ENCODE measurements at places on chromosomes 2 and 18. TPM values are rescaled to one million over a fixed set of nuclear protein-coding genes. Genes with fewer than 3 reads are reported as not detected.

The TGFA gene
- 2.9 TPM for total RNA-seq

The ICOS gene
- total RNA-seq: 52.9 TPM

The ROCK1 gene
- total RNA-seq: 80.7 TPM

The CNGA3 gene
- total RNA-seq: not detected

The CSRNP3 gene
- not detected for total RNA-seq

The NMS gene
- total RNA-seq: not detected

The DYNAP gene
- not detected for total RNA-seq

The COL3A1 gene
- total RNA-seq: not detected

The PID1 gene
- total RNA-seq: 0.55 TPM

DNA sequence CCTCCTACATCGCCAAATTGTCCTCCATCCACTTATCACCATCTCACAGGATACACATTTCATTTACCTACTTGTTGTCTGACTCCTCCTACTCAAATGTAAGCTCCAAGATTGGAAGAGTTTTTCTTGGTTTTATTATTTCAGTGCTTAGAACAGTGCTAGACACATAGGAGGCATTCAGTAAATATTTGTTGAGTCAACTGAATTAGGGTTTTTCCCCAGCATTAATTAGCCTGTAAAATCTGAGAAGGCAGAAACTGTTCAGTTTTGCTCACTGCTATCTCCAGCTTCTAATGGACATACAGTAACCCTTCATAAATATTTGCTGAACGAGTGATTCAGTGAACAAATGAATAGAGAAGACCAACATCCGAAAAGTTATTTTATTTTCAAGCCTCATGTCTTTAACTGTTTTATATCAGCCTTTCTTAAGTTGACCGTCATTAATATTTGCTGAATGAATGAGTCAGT is 800 bp downstream of the TTC21B start:
- peak overlapping the region; percentile 70 for H3K4me3 ChIP-seq
- peak overlapping the region; percentile 79 for H3K27ac ChIP-seq
- H3K27me3 ChIP-seq: no peaks in the 10 kb centered on the region
- DNase-seq: no peak

DNA sequence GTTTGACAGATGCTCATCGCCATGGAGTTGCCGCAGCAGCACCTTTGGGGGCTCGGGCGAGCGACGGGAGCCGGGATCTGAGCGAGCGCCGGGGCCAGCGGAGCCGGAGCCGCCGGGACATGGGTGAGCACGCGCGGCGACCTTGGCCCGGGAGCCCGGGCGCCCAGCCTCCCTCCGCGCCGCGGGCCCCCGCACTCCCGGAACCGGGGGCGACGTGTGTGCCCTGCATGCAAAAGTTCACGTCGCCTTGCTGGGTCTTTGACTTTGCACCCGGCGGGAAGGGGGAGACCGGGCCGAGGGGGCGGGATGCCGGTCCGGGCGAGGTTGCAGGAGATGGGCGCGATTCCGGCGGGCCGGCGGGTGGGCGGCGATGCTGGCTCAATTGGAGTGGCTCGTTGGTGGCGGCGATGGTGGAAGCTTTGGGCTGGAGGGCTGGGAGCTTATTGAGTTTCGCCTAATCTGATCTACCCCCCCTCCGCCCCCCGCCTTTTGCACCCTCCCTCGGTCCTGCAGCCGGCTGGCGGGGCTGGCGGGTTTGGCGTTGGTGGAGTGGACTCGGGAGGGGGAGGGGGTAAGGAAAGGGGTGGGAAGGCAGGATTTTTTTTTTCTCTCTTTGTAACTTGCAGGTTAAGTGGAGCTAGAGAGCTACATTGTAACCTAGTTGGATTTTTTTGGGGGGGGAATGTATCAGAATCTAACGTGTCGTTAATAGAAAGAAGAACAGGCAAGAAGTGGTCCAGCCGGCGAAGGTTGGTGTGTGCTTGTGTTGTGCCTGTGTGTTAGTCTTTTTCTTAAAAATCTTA is at the start of gene SETBP1:
Gene SETBP1, plus strand, starts transcription at position 616 of the 803 bp plus-strand sequence. CDS start 20,459 bp downstream, outside the sequence.
- peaks cover 11% of the 10 kb centered on the region for H3K4me1 ChIP-seq
- no peak within 1 kb of the TSS for H3K4me3 ChIP-seq
- DNase-seq: no peak
- no peak within 1 kb of the TSS for H3K27ac ChIP-seq
- H3K36me3 ChIP-seq: no peaks in the 10 kb centered on the region

- H3K36me3 ChIP-seq: no peaks in the 10 kb centered on the region
- no peak overlapping the region for H3K4me3 ChIP-seq
- no peaks in the 10 kb centered on the region for H3K27me3 ChIP-seq
- H3K4me1 ChIP-seq: no peaks in the 10 kb centered on the region
- H3K27ac ChIP-seq: no peak overlapping the region
Measured at GRCh38 chr2:109663721-109664120, 49.6 kb downstream of the SOWAHC start.

DNA sequence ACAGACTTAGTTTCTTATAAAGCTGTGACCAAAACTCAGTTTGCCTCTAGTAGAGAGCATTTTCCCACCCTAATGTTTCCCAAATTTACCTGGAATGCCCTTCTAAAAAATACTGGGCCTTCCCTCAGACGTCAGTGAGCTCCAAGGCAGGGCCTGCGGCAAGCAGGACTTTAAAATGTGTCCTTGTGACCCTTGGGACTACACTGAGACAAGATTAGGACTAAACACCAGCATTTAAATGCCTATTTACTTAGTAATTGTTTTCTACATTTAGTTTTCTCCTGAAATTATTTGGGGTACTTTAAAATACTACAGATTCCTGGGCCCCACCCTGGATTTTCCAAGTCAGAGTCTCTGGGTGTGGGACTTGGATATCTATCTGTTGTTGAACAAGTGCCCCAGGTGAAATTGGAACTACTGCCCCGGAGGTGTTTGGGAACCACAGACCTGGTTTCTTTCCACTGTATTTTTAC is 14.3 kb downstream of the GATA6 start:
- H3K27ac ChIP-seq: no peak overlapping the region
- no peaks in the 10 kb centered on the region for H3K4me1 ChIP-seq
- no peak overlapping the region for H3K4me3 ChIP-seq
- H3K27me3 ChIP-seq: no peaks in the 10 kb centered on the region

DNA sequence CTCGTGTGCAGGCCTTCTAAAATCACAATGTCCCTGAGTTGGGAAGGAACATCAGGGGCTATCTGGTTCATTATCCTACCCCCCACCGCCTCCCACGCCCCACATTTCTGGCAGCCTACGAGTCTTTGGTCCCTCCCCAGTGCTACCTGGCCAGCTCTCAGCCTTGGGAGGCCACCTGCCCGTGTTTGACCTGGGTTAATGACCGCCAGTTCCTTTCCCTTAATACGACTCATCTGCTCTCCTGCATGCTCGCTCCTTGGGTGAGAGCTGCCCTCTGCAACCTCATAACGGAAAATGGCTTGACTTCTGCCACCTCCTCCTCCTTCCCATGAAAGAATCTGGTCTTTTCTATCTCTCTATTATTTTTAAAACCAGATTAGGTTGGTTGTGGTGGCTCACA is 112.5 kb downstream of the NEDD4L start:
- no peaks in the 10 kb centered on the region for H3K27me3 ChIP-seq
- H3K36me3 ChIP-seq: no peaks in the 10 kb centered on the region
- H3K4me1 ChIP-seq: no peaks in the 10 kb centered on the region
- H3K4me3 ChIP-seq: no peak overlapping the region
- no peak overlapping the region for H3K27ac ChIP-seq

- no peak overlapping the region for H3K4me3 ChIP-seq
- no peaks in the 10 kb centered on the region for H3K36me3 ChIP-seq
- DNase-seq: no peak
- no peak overlapping the region for H3K27ac ChIP-seq
Measured at GRCh38 chr2:178241844-178242551, 47.7 kb downstream of the OSBPL6 start.

DNA sequence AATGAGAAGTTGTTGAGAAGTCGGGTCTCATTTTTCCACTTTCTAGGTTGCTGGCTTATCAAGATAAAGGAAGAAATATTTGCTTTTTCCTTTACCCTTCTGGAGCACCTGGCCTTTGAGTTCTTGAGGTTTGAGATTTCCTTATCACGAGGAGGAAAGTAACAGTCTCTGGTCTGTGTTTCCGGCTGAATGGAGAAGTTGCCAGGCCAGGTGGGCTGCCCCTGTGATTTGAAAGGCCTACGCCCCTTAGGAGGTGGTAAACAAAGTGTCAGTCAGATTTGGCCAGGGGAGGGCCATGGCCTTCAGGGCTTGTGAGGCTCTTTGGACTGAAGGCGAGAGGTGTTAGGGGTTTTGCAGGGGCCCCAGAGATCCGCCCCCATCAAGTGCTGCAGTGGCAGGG is 156.7 kb upstream of the HAAO start:
- H3K4me3 ChIP-seq: no peak overlapping the region
- H3K36me3 ChIP-seq: no peaks in the 10 kb centered on the region
- DNase-seq: no peak
- no peaks in the 10 kb centered on the region for H3K27me3 ChIP-seq

GRCh38 chr2:27885234-27885633 is 5.0 kb downstream of the RBKS start:
- DNase-seq: no peak
- H3K27ac ChIP-seq: no peak overlapping the region
- no peak overlapping the region for H3K4me3 ChIP-seq
- H3K36me3 ChIP-seq: no peaks in the 10 kb centered on the region

GRCh38 chr2:66084948-66085590 is 349.9 kb upstream of the MEIS1 start:
- H3K36me3 ChIP-seq: no peaks in the 10 kb centered on the region
- H3K27me3 ChIP-seq: no peaks in the 10 kb centered on the region
- H3K4me1 ChIP-seq: no peaks in the 10 kb centered on the region
- H3K27ac ChIP-seq: no peak overlapping the region

DNA sequence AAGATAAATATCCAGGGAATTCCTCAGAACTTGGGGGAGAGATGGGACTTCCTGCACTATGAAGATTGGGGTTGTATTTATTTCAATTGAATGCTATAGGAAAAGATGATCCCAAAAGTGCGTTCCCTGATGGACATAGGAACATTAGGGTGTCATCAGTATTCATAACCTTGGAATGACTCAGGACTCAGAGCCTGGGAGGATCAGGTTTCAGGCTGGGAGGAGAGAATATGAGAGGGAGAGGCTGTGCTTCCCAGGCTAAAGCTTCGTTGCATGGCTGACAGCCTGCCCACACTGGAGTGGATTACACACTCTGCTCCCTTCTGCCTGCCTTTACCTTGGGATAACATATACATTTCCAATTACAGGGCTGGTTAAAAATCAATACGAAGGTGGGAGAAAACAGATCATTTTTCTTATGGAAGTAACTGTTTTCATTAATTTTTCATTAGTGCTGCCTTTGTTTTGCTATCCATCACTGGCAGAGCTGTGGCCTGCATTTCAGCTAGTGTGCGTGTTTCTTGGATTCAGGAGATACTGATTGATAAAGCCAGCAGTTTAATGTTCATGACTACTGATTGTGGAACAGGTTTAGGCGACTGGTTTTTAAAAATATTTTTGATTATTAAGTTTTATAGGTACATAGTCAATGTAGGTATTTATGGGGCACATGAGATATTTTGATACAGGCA is 118.7 kb downstream of the KCTD1 start:
- H3K27ac ChIP-seq: no peak overlapping the region
- no peak overlapping the region for H3K4me3 ChIP-seq
- no peaks in the 10 kb centered on the region for H3K4me1 ChIP-seq
- no peaks in the 10 kb centered on the region for H3K36me3 ChIP-seq
- DNase-seq: no peak
- no peaks in the 10 kb centered on the region for H3K27me3 ChIP-seq

DNA sequence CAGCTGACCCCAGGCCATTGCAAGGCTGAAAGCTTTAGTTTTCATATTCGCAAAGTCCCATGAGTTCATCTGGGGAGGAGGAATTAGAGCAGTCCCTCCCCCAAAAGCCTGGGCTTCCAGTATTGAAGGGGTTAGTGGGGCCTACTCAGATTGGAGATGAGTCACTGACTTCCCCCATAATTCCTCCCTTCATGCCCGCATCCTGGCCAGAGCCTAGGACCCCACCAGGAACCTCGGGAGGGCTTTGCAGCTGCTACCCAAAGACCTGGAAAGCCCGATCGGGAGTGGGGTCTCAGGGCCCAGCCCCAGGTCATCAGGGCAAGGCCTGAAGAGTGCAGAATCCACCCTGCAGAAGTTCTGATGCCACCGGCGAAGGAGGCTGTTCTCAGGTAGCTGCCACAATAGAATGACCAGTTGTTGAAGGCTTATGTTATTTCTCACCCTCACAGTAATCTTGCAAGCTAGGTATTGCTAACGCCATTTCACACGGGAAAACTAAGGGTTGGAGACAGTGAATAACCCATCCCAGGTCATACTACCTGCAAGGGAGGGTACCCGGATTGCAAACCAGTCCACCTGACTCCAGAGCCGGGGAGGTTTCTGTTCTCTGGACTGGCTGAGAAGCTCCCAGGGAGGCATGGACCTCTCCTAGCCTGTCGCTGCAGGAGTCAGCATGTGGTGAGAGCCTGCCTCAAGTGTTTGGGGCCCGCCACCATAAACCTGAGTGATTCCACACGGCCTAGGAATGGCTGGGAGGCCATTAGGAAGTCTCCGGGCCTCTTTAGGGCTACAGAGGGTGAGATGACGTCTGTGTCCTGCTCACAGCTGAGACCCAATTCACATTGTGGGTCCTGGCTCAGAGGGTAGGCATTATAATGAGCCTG is 5.8 kb upstream of the ARID5A start:
- H3K27me3 ChIP-seq: no peaks in the 10 kb centered on the region
- no peak overlapping the region for H3K4me3 ChIP-seq
- H3K27ac ChIP-seq: peak overlapping the region; percentile 54
- no peaks in the 10 kb centered on the region for H3K36me3 ChIP-seq

GRCh38 chr2:20425884-20426283 is 21.0 kb upstream of the RHOB start:
- no peak for DNase-seq
- no peak overlapping the region for H3K4me3 ChIP-seq
- H3K4me1 ChIP-seq: peaks cover 15% of the 10 kb centered on the region
- H3K36me3 ChIP-seq: no peaks in the 10 kb centered on the region
- H3K27me3 ChIP-seq: no peaks in the 10 kb centered on the region
- no peak overlapping the region for H3K27ac ChIP-seq

Measured in CD4-positive, alpha-beta memory T cell (primary cell).